Stimulated activated CD4-positive, alpha-beta T cell treated with anti-CD3 and anti-CD28 coated beads, Interleukin-1b, Interleukin-23, amount 100 ng/mL, for 4 hours (primary cell): ENCODE measurements at places on chromosomes 16 and 17.

- no peak for DNase-seq
Measured at GRCh38 chr17:37438141-37438540, 31.5 kb downstream of the TADA2A start.

DNA sequence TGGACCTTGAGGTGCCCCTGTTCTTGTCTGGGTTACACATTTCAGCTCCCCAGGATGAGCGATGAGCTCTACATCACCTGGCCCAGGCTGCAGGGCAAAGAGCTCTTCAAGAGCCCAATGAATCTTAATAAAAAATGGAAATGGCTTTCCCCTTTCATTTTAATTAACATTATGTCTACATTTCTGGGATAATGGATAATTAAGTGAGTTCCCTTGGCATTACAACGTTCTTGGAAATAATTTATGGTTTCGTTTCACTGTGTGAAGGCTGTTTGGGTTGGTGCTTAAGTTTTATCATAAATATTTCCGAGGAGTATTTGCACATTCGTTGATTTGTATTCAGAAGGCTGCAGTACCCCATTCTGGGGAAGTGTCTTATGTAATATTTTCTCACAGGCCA, 678.3 kb upstream of the EEF2KMT start:
- DNase-seq, result no peak

DNA sequence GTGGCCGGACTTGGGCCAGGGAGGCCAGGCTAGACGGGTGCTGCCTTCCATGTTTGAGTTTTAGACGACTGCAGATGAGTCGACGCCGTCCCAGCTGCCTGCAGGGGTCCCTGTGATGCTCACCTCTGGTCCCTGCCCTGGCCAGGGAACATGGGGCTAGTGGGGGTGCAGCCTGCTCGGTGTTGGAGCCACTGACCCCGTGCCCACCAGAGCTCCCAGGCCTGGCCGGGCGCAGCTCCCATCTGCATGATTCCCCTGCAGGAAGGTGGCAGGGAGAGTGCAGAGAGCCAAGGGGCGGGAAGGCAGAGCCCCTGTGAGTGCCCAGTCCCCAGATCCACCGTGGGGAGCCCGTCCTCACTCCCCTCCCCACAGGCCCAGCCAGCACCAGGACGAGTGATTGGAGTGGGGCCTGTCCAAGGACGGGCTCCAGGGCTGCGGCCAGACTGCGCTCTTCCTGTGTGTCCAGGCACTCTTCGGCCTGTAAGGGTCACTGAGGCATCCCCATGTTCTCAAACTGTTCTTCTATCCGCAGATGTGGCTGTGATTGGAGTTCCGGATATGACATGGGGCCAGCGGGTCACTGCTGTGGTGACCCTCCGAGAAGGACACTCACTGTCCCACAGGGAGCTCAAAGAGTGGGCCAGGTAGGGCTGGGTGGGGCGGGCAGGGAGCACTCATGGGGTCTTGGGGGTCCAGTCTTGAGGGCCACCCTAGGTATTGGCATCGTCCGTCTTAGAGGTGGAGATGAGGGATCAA, 26.0 kb upstream of the CDH15 start:
- DNase-seq, result no peak

GRCh38 chr17:39151943-39152818, 744 bp upstream of the PLXDC1 start:
- DNase-seq, result no peak

- DNase-seq, result no peak
Measured at GRCh38 chr17:75875182-75875939, 3.0 kb downstream of the TRIM47 start.

GRCh38 chr17:10325031-10325695, 47.6 kb downstream of the MYH13 start:
- DNase-seq, result no peak

DNA sequence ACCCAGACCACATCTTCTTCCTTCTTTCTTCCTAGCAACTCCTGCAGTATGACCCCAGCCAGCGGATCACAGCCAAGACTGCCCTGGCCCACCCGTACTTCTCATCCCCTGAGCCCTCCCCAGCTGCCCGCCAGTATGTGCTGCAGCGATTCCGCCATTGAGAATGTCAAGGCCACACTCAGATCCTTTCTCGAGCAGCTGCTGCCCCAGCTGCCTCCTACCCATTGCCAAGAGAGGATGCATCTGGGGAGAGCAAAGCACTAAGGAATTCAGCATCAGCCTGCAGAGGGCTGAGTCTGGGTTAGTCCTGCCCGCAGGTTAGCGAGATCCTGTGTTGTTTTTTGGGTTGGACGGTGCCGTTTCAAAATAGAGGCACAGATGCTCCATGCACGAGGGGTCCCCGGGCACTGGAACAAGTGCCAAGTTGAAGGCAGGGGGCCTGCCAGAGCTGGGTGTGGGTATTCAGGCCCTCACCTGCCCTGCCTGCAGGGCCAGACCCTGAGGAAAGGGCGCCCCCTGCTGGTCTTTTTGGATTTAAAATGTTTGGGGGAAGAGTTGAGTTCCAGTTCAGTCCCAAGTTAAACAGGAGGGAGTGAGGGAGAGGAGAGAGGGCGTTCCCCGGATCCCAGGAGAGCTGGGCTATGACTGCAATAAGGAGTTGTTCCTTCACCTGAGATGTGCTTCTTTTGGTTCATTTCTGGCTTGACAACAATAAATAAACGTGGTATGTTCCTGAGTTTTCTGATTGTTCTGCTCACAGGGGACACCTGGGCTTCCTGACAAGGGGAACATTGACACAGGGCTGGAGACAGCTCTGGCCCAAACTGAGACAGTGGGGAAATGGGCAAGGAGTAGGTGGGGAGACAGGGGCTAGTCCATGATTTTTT, 4.9 kb downstream of the CDK3 start:
- DNase-seq, result peak; percentile 86

- no peak for DNase-seq
Measured at GRCh38 chr16:825341-826061, 25.0 kb upstream of the GNG13 start.

- DNase-seq, result no peak
Measured at GRCh38 chr16:50234771-50235556, 31.4 kb upstream of the ADCY7 start.

DNA sequence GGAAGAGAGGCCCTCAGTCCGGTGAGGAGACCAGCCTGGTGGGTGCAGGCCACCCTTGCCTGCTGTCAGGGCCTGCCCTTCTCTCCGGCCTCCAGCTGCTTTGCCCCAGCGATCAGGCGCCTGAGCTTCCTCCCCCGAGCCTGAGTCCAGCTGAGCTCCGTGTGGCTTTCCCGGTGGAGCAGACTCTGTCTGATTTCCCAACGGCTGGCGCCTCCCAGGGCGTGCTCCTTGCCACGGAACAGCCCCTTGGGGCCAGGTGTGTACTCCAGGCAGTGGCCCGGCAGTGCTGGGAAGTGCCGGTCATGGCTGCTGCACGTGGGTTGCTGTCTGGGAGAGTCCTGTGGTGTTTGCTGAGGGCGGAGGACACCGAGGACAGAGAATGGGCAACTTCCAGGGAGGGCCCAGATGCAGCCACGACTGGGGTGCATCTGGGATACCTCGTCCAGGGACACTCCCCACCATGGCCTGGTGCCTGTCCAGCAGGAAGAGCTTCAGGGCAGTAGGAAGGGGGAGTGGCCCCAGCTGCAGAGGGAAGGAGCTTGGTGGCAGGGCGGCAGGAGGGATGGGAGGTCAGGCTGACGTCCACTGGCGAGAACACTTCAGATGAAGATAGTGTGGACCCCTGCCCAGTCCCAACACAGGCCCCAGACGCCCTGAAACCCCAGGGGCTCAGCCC, 22.5 kb downstream of the METRNL start:
- no peak for DNase-seq

- DNase-seq, result no peak
Measured at GRCh38 chr16:56263711-56264608, 72.7 kb downstream of the GNAO1 start.

DNA sequence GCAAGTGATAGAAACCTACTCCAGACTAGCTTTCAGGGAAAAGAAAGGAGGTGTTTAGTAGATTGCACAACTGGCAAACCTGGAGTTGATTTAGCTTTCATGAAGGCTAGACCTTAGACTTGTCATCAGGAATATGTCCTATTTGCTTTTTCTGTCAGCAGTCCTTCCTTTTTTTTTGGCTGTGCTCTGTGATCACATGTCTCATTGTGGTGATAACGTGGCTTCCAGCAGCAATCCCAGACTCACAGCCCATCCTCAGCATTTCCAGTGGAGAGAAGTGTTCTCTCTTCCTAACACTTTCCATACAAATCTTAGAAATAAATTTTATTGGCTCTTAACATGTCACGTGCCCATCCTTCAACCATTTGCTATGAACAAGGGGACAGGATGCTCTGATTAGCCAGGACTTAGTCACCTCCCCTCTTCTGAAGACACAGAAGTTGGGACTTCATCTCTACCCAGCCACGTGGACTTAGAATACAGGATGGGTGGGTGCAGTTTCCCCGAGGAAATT, 74.7 kb downstream of the CDH13 start:
- no peak for DNase-seq

DNA sequence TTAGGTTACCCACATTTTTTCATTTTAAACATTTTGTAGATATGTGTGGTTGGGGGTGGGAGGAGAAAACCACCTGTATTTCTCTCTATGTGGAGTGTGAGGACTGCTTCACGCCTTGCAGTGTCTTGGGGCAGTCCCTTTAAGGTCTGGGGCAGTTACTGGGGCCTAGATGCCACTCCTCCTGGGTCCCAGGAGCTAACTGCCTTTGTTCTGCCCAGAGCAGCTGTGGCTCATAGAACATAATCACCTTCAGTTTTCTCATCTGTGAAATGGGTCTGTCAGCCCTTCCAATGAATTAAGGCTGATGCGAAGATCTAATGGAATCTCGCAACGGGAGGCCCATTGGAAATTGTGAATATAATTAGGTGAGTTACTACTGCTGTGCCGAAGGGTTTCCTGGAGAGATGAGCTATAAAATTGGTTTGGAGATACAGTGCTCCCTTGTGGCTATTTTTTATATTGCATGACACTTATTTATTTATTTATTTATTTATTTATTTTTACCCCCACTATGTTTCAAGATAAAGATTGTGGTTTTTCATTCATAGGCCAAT, 22.9 kb downstream of the DHRS7C start:
- no peak for DNase-seq

DNA sequence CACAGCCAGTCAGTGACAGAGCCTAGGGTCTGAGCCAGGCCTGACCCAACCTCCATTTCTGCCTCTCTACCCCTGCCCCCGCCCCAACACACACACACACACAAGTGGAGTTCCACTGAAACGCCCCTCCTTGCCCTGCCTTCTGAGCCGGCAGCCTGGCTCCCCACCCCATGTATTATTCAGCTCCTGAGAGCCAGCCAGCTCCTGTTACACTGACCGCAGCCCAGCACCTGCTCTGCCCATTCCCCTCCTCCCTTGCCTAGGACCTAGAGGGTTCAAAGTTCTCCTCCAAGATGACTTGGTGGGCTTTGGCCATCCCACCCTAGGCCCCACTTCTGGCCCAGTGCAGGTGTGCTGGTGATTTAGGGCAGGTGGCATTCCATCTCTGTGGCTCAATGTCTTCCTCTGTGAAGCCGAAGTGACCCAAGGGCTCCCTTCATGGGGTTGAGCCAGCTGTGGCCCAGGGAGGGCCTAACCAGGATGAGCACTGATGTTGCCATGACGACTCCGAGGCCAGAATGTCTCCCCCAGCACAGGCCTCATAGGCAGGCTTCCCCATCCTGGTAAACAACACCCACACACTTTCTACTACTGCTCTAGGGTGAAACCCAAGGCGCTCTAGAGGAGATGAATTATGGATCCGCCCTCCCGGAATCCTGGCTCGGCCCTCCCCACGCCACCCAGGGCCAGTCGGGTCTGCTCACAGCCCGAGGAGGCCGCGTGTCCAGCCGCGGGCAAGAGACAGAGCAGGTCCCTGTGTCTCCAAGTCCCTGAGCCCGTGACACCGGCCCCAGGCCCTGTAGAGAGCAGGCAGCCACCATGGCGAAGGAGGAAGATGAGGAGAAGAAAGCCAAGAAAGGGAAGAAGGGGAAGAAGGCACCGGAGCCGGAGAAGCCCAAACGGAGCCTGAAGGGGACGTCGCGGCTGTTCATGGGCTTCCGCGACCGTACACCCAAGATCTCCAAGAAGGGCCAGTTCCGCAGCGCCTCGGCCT, 9.7 kb downstream of the MYO15A start:
- no peak for DNase-seq

DNA sequence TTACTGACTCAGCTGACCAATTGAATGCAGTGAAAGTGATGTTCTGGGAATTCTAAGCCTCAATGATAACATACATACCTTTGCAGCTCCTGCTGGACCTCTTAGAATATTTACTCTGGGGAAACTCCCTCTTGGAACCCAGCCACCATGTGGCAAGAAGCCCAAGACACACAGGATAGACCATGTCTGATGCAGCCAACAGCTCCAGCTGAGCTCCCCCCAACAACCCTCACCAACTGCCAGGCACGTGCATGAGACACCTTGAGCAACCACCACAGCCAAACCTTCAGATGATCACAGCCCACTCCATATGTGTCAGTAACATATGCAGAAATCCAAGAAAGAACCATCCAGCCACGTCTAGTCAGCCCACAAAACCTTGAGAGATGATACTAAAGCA, 53.0 kb downstream of the XYLT1 start:
- DNase-seq, result no peak
